ENCODE measurements at places on chromosomes 2 and 18.

DNA sequence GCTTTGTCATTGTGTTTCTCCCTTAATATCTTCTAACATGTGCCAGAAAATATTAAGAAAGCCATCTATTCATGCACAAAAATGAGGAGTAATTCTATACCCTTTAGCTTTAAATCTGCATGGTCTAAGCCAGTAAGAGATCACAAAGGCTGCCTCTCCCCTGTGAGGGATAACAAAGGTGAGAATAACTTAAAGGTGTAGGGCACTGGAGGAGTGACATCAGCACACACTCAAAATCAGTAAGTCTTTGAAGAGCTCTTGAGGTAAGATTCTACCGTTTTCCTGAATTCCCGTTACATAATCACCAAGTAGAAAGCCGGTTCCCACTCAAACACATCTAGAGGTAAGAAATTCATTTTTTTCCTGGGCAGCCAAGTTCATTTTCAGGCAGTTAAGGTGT is 123.9 kb upstream of the SULT1C3 start:
- DNase-seq = no peak

- DNase-seq = no peak
Observed at GRCh38 chr18:61402726-61403125, 69.5 kb downstream of the CDH20 start.

DNA sequence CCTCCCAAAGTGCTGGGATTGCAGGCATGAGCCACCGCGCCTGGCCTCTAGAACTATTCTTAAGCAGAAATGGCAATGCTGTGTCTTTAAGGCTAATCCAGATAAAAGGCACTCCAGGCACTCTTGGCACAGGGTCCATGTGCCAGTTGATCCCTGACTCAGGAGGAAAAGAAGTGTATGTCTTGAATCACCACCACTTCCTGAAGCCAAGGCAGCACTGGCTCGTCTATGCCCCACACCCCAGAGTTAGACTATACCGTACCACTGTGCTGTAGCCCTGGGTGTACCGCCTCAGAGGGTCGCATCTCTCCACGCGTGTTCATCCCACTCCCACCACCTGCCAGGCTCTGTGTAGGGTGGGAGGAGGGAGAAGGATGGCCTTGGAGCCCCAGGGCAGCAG is 9.0 kb downstream of the TNFRSF11A start:
- no peak for DNase-seq

- DNase-seq = no peak
Observed at GRCh38 chr2:149465873-149466272, 121.7 kb downstream of the MMADHC start.

- DNase-seq = no peak
Observed at GRCh38 chr2:21580391-21580790, 456.6 kb downstream of the TDRD15 start.

DNA sequence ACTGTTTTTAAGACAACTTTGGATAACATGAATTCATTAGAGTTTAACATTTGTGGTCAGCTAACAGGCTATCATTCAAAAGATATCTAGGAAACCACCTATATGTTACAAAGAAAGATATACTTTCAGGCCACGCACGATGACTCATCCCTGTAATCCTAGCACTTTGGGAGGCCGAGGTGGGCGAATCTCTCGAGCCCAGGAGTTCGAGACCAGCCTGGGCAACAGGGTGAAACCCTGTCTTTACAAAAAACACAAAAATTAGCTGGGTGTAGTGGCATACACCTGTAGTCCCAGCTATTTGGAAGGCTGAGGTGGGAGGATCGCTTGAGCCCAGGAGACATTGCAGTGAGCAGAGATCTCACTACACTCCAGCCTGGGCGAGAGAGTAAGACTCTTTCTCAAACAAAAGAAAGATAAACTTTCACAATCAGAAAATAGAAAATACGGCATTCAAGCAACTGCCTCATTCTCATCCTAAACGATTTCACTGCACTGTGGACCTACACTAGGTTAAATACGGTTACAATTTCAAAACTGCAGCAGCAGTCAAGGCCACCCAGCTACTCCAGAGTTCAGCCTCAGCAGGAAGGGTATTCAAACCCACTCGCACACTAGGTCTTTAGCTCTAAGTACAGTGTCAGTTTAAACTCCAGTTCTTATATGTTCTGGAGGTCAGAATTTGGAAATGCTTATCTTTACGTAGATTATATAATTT is 250.0 kb upstream of the SLC39A10 start:
- DNase-seq = no peak

- no peak for DNase-seq
Observed at GRCh38 chr18:23159344-23159743, 24.1 kb downstream of the CABLES1 start.

DNA sequence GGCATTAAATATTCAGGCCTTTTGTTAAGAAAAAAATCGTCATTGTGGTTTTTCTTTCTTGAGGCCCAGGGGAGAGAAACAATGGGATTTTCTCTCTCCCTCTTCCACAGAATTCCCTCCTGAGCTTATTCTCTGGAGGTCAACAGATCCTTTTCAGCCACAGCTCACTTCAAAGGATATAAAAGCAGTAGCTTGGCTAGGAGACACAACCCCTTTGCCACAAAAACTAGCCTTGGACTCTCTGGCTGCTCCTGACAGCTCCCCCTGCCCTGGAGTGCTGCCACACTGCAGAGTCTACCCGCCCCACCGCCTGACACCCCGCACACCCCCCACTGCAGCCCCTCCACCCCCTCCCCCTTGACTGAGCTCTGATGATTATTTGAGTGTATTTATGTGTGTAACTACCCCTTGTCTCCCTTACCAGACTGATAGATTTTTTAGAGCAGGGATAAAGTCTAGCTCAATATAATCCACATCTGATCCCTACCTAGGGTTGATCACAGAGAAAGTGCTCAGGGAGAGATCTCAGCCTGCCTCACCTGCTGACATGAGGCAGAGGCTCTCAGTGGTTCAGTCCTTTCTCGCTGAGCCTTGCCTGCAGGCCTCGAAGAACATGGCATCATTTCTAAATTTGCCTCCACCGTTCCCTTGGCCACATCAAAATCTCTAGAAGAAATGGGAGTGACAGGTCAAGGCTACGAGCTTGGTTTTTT is 132.2 kb upstream of the SP5 start:
- no peak for DNase-seq

GRCh38 chr18:54700580-54700979 is 109.5 kb downstream of the DYNAP start:
- no peak for DNase-seq

DNA sequence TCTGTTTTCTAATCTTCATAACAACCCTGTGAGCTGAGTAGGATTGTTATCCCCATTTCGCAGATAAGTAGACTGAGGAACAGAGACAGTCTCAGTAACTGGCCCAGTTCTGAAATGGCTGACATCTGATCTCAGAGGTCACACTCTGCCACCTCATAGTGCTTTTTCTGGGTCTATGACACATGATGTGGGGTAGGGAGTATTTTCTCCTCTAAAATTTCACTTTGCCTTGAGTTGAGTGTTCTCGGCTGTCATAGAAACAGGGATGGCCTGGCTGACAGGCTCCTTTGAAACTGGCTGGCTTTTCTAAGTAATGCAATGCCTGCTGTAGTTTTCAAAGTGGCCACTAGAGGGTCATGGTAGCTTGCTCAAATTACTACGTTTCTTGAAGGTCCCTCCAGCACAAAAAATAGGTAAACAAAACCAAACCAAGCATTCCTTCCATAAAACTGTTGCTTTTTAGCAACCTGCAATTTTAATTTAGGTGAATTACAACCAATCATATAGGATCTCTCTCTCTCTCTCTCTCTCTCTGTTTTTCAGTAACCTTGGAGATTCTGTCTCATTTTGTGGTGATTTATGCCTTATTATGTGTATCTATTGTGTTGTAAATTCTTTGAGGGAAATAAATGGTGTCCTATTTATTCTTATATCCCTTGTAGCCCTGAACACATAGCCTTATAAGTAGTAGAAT is 84.2 kb upstream of the TTN start:
- peak; percentile 94 for DNase-seq

GRCh38 chr2:127115471-127116199 is 8.7 kb upstream of the BIN1 start:
- DNase-seq = no peak

DNA sequence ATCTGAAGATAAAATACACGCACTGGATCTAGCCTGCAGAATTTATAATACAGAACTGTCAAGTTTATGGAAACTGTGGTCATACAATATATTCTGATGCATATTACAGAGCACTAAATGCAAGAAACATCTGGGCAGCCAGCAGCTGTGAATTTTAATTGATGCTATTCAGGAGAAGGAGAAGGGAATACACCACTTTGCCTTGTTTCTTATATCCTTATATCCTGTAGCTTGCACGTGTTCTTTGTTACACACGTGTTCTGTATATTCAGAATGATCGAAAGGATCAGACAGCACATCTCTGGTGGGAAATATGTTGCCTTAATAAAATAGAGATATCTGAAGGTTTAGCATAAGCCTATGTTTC is 335.8 kb downstream of the AGPS start:
- no peak for DNase-seq

DNA sequence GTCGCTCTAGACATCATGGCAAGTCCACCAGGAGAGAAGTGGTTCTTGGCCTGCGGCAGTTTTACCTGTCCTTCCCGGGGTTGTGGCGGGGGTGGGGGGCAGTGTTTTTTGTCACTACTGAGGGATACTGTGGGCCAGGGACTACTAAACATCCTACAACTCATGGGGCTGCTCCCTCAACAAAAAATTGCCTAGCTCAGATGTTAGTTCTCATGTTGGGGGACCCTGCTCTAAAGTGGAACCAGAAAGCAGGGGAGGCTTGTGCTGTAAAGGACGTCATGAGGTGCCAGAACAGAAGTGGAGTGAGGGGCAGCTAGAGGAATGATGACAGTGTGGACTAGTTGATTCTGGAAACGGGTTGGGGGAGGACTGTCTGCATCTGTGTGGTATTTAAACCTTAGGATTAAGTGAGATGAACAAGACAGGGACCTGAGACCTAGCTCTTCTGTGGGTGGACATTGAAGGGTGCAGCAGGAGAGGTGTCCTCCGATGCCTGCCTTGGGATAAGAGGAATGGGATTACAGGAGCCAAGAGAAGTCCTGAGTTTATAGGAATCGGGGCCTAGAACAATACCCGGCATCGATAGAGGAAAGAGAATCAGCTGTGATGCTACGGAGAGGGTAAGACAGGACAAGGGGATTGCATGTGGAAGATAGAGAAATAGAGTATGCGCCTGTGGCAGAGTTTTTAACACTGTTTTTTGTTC is 2.7 kb downstream of the RPL31 start:
- DNase-seq = no peak

DNA sequence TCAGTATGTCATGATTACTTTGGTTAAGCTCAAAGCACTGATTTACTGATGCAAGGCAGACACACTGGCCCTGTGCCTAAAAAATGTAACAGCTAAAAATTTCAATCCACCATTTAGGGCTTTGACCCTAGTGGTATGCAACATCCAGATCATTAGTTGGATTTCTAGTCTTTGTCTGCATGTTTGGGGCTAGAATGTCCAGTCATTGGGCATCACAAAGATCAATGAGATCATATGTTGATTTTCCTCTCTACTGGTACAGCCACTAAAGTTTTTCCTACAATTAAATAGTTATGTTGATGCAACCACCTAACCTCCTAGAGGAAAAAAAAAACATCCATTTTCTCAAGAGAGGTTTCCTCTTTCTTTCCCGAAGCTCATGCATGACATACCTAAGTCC is 53.4 kb upstream of the REV1 start:
- no peak for DNase-seq

GRCh38 chr2:153499439-153499838 is 20.9 kb upstream of the RPRM start:
- DNase-seq = no peak

DNA sequence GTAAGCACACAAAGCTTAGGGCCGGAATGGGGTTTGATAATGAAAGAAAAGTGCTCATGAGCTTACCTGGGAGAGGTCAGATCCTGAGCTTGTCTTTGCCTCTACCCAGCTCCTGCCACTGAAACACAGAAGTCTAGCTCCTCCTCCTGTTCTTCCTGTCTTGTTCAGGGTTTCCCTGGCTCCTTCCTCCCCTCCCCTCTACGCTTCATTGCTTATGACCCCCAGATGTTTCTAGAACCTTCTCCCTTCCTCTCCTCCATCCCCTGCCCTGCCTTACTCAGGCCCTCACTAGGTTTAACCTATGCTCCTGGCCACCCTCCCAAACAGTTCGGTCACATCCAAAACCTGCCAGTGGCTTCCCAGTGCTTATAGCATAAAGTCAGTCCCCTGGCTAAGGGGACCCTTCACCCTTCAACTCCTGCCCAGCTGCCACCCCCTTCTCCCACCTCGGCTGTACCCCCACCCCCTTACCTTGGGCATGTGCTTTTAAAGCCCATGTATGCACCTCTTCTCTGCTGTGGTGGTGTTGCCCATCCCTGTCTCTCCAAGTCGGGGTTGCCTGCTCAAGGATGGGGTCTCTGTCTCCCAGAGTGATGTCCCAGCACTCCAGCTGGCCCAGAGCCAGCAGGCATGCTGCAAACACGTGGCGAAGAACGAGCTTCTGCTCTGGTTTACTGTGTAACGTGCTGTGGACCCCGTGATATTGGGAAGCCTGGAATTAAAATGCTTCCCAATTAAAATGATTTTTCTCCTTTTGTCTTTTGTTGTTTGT is 233.6 kb downstream of the TPGS2 start:
- no peak for DNase-seq

DNA sequence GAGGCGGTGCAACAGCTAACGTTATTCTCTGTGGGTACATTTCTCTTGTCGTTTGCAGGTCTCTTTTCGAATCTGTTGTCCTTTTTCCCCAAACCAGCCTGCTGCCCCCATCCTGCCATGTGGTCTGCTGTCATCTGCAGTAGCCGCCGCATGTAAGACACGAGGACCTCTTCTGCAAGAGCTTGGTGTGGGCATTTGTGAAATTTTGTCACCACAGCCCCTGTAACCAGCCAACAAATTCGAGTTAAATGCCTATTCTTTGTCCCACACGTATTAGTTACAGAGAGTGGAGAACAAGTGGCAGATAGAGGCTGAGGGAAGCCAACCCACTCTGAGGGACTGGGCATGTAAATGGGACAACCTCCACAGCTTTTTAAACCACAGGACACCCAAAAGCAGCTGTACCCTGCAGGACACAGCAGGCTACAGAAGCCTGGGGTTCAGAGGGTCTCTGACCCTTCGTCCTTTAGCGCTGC is 35.0 kb downstream of the ITGA6 start:
- DNase-seq = no peak

GRCh38 chr2:40886655-40887054 is 434.8 kb upstream of the SLC8A1 start:
- DNase-seq = no peak

- no peak for DNase-seq
Observed at GRCh38 chr18:26488417-26489009, 59.8 kb downstream of the KCTD1 start.

DNA sequence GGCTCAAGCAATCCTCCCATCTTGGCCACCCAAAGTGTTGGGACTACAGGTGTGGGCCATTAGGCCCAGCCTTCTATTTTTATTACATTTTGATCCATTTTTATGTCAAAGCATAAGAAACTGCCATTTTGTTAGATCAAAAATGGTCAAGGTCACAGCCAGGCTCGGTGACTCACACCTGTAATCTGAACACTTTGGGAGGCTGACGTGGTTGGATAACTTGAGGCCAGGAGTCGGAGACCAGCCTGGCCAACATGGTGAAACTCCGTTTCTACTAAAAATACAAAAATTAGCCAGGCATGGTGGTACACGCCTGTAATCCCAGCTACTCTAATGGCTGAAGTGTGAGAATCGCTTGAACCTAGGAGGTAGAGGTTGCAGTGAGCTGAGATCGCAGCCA is 49.2 kb downstream of the EEF1B2 start:
- DNase-seq = no peak

GRCh38 chr2:154901063-154901462 is 202.6 kb downstream of the KCNJ3 start:
- DNase-seq = no peak

- DNase-seq = no peak
Observed at GRCh38 chr2:190497428-190497827, 37.1 kb downstream of the NEMP2 start.

All from NCI-H1694 (cell line).